RWPE2 (cell line): ENCODE measurements at places on chromosomes 5 and 9.
A peak's percentile ranks its signal among the peaks of the same experiment; 100 is the strongest.

DNA sequence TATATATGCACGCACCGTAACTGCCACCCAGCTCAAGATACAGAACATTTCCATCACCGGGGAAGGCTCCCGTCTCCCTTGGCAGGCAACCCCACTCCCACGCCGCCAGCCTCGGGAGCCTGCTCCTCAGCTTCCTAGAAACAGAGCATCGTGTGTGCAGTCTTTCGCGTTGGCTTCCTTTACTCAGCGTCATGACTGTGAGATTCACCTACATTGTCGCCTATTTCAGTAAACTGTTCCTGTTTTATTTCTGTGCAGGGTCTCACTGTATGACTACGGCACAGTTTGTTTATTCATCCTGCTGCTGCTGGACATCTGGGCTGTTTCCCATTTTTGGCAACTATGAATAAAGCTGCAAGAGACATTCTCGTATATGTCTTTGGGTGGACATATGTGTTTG lies 90.7 kb downstream of the STK10 start:
- peaks cover 36% of the 10 kb centered on the region for H3K36me3 ChIP-seq
- H3K4me3 ChIP-seq, result no peak overlapping the region
- no peak for DNase-seq
- H3K27ac ChIP-seq, result no peak overlapping the region
- H3K27me3 ChIP-seq, result no peaks in the 10 kb centered on the region

- no peaks in the 10 kb centered on the region for H3K27me3 ChIP-seq
- peaks cover 10% of the 10 kb centered on the region for H3K4me1 ChIP-seq
- H3K27ac ChIP-seq, result no peak overlapping the region
- no peak overlapping the region for H3K4me3 ChIP-seq
- no peak for DNase-seq
Observed at GRCh38 chr5:176560364-176560763, 11.2 kb downstream of the CDHR2 start.

DNA sequence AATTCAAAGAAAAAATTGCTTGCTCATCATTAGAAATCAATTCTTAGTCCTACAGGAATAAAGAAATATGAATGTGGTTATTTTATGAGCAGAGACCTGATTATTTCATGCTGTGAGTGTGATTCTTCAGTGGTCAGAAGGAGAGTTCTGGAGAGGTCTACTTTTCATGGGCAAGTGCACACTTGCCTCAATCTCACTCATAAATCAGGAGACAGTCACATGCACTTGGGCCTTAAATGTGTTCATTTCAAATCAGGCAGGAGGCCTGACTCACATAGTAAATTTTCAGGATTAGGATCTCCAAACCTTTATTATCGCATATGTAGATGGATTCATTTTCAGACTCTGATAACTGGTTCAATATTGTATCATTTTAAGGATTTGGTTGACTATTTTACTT lies 323.2 kb upstream of the CCNH start:
- no peak for DNase-seq
- no peaks in the 10 kb centered on the region for H3K4me1 ChIP-seq
- H3K27me3 ChIP-seq, result peaks cover 3% of the 10 kb centered on the region
- H3K27ac ChIP-seq, result no peak overlapping the region
- no peaks in the 10 kb centered on the region for H3K36me3 ChIP-seq
- H3K4me3 ChIP-seq, result no peak overlapping the region

DNA sequence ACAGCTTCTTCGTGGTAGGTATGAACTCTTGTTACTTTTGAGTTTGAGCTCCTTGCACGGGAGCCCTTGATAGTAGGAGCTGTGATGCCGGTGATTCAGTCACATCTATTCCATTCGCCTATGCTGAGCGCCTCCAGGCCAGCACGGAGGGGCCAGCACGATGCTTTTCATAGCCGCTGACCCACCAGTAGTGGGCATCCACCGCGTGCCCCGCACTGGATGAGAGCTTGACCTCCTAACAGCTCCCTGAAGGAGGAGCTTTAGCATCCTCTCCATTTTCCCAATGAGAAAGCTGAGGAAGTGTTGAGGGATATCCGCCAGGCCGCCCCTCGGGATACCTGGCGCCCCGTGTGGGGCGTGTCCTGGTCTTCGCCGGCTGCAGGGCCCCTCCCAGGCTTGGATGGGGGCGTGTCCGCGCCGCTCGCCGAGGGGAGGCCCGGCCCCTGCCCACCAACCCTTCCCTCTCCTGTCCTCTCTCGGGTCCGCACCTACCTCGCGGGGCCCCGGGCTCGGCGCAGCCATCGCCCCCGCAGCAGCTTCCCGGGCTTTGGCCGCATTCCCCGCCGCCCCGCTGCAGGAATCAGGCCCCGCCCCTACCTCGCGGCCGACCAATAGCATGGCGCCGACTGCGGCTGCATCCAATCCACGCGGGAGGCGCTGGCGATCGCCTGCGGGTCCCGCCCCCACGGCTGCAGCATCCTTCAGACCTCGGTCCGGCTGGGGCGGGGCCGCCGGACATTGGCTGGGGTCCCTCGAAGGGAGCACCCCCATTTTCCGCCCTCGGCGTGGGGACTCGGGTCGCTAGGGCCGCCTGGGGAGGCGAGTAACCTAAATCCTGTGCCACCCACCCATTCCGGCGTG lies at the start of gene PIP5KL1:
Gene PIP5KL1, minus strand, starts transcription at position 547 of the 861 bp plus-strand sequence. Its CDS starts 25 bp downstream, at position 522.
- no peaks in the 10 kb centered on the region for H3K27me3 ChIP-seq
- H3K27ac ChIP-seq, result peak within 1 kb of the TSS; percentile 17
- H3K4me1 ChIP-seq, result peaks cover 17% of the 10 kb centered on the region
- peak; percentile 89 for DNase-seq

DNA sequence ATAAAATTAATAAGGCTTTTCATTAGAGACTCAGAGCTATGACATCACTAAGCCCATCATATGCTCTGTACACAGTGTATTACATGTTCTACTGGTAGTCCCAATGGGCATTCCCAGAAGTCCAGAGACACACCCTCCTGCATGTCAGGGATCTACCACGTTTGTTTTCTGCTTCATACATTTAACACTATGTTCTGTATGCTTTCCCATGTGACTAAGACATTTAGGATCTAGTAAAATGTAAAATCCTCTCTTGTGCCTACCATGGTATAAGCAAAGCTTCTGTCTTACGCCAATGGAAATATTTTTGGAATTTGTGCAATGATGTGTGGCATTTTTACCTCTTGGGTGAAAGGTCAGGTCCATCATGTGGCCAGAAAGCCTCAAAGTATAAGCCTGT lies 192.4 kb downstream of the ADAMTSL1 start:
- H3K36me3 ChIP-seq, result no peaks in the 10 kb centered on the region
- DNase-seq, result no peak
- H3K4me3 ChIP-seq, result no peak overlapping the region
- peaks cover 16% of the 10 kb centered on the region for H3K4me1 ChIP-seq
- H3K27ac ChIP-seq, result peak overlapping the region; percentile 19

DNA sequence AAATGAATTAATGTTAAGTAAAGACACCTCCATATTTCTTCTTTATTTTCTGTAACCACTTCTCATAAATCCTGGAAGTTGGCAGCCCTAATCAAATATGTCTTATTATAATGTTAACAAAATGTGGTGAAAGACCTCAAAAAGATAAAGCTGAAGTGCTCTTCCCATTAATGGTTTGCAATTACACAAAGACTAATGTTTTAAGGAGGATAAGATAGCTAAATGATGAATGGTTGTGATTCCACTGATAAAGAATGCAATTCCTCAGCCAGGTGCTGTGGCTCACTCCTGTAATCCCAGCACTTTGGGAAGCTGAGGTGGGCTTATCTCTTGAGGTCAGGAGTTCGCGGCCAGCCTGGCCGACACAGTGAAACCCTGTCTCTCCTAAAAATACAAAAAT lies 125.8 kb upstream of the SNX2 start:
- no peaks in the 10 kb centered on the region for H3K4me1 ChIP-seq
- H3K36me3 ChIP-seq, result no peaks in the 10 kb centered on the region
- no peak for DNase-seq
- H3K27ac ChIP-seq, result no peak overlapping the region
- H3K4me3 ChIP-seq, result no peak overlapping the region

- peaks cover 24% of the 10 kb centered on the region for H3K4me1 ChIP-seq
- no peak overlapping the region for H3K4me3 ChIP-seq
- H3K36me3 ChIP-seq, result no peaks in the 10 kb centered on the region
- no peaks in the 10 kb centered on the region for H3K27me3 ChIP-seq
- no peak overlapping the region for H3K27ac ChIP-seq
Observed at GRCh38 chr5:164234321-164234720, 728.9 kb downstream of the MAT2B start.

DNA sequence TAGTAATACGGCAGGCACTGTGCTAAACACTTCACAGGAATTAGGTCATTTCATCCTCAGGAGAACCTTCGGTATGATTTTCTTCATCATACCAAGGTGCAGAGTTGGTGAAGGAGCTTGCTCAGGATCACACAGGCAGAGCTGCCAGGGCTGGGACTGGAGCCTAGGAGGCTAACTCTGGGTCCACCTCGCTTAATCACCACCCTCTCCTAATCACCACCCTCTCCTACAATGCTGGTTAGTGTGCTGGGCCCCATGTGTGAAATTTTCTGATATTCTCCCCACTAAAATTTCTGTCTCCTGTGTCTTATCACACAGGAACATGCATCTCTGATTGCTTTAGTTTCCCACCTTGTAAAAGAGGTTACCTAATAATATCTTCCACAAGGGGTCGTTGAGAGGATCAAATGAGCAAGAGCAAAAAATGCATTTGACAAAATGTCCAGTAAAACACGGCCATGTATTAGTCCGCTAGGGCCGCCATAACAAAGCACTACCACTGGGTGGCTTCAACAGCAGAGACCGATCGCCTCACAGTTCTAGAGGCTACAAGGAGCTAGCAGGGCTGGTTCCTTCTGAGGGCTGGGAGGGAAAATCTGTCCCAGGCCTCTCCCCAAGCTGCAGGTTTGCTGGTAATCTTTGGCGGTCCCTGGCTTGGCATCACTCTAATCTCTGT lies 128.2 kb upstream of the NFIB start:
- no peaks in the 10 kb centered on the region for H3K27me3 ChIP-seq
- H3K27ac ChIP-seq, result no peak overlapping the region
- no peaks in the 10 kb centered on the region for H3K36me3 ChIP-seq
- no peaks in the 10 kb centered on the region for H3K4me1 ChIP-seq

- no peak for DNase-seq
- no peaks in the 10 kb centered on the region for H3K27me3 ChIP-seq
- no peak overlapping the region for H3K27ac ChIP-seq
- no peaks in the 10 kb centered on the region for H3K4me1 ChIP-seq
Observed at GRCh38 chr5:89437450-89438435, 554.8 kb upstream of the MEF2C start.

- no peak overlapping the region for H3K4me3 ChIP-seq
- no peak overlapping the region for H3K27ac ChIP-seq
- H3K27me3 ChIP-seq, result no peaks in the 10 kb centered on the region
- H3K36me3 ChIP-seq, result no peaks in the 10 kb centered on the region
- no peak for DNase-seq
- no peaks in the 10 kb centered on the region for H3K4me1 ChIP-seq
Observed at GRCh38 chr5:15533129-15533893, 33.3 kb downstream of the FBXL7 start.

GRCh38 chr5:82918311-82919031 lies 158.7 kb downstream of the TMEM167A start:
- H3K27ac ChIP-seq, result no peak overlapping the region
- DNase-seq, result no peak
- H3K36me3 ChIP-seq, result no peaks in the 10 kb centered on the region
- H3K27me3 ChIP-seq, result no peaks in the 10 kb centered on the region
- H3K4me1 ChIP-seq, result no peaks in the 10 kb centered on the region

- H3K4me3 ChIP-seq, result no peak overlapping the region
- H3K27me3 ChIP-seq, result no peaks in the 10 kb centered on the region
- H3K4me1 ChIP-seq, result no peaks in the 10 kb centered on the region
- DNase-seq, result no peak
Observed at GRCh38 chr9:72102520-72102919, 42.1 kb upstream of the C9orf57 start.

DNA sequence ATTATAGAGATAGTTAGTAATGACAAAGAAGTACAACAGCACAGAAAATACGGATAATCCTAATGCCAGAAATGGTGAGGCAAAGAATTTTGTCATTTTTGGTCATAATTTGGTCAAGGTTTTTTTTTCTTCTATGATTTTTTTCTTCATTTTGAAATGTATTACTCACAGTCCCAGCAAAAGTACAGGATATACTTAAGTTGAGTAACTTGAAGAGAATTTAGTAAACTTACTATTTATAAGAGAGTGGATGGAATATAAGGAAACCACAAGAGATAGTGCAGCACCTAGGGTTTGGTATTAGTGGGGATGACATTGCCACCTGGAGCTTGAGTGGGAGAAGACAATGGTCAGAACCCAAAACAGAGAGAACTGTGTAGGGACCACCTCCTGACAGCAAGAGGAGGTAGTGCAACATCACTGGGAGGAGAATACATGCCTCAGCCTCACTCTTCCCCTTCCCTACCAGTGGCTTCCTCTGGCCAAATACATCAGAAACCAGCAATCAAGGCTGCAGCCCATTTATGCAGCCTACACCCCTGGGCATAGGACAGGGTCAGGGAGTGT lies 434.5 kb upstream of the TRPC7 start:
- no peaks in the 10 kb centered on the region for H3K36me3 ChIP-seq
- H3K4me3 ChIP-seq, result no peak overlapping the region
- H3K27me3 ChIP-seq, result no peaks in the 10 kb centered on the region
- H3K4me1 ChIP-seq, result peaks cover 4% of the 10 kb centered on the region
- no peak for DNase-seq

GRCh38 chr9:112898872-112899311 lies 8.2 kb upstream of the SLC46A2 start:
- H3K27me3 ChIP-seq, result no peaks in the 10 kb centered on the region
- no peaks in the 10 kb centered on the region for H3K4me1 ChIP-seq
- DNase-seq, result no peak
- H3K36me3 ChIP-seq, result no peaks in the 10 kb centered on the region

GRCh38 chr9:94941211-94941875 lies 214.8 kb downstream of the AOPEP start:
- H3K4me3 ChIP-seq, result no peak overlapping the region
- H3K27me3 ChIP-seq, result no peaks in the 10 kb centered on the region
- peak overlapping the region; percentile 42 for H3K27ac ChIP-seq
- no peaks in the 10 kb centered on the region for H3K36me3 ChIP-seq
- H3K4me1 ChIP-seq, result peaks cover 43% of the 10 kb centered on the region

DNA sequence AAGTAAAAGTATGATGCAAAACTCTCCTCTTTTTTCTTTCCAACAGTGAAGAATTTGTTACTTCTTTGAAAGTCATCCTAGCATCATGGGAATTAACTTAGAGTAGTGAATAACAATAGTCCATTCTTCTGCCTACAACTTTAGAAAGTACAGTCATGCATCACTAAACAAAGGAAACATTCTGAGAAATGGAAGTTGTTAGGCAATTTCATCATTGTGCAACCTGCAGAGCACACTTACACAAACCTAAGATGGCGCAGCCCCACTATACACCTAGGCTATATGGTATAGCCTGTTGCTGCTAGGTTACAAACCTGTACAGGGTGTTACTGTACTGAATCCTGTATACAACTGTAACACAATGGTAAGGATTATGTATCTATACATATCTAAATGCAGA lies 1209.3 kb upstream of the C9orf72 start:
- H3K4me1 ChIP-seq, result peaks cover 15% of the 10 kb centered on the region
- H3K27ac ChIP-seq, result no peak overlapping the region
- H3K4me3 ChIP-seq, result no peak overlapping the region
- no peaks in the 10 kb centered on the region for H3K36me3 ChIP-seq

GRCh38 chr9:20914556-20914955 lies 116.9 kb downstream of the HACD4 start:
- no peaks in the 10 kb centered on the region for H3K27me3 ChIP-seq
- no peaks in the 10 kb centered on the region for H3K4me1 ChIP-seq
- no peak for DNase-seq
- peaks cover 14% of the 10 kb centered on the region for H3K36me3 ChIP-seq
- H3K4me3 ChIP-seq, result no peak overlapping the region
